ENCODE measurements at places on chromosomes 11 and 22.

- no peak for DNase-seq
These were observed 35.7 kb upstream of the RAB1B start for GRCh38 chr11:66232769-66233168.

GRCh38 chr22:42310291-42311015 lies 40.0 kb upstream of the TCF20 start:
- no peak for DNase-seq

DNA sequence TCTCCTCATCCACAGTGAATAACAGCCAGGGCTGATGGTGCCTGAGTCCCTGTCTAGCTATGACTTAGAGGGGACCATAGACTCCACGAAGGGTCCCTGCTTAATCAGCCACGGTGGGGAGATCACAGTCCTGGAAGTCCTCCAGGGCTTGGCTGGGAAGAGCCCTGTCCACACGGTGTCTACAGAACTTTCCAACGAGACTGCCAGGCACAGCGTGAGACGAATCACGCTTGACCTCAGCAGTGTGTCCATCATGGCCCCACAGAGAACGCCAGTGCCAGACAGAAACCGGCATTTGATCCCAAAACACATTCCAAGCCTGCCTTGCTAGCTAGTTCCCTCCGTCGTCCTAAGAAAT lies 143.4 kb downstream of the CRYBB2 start:
- no peak for DNase-seq

DNA sequence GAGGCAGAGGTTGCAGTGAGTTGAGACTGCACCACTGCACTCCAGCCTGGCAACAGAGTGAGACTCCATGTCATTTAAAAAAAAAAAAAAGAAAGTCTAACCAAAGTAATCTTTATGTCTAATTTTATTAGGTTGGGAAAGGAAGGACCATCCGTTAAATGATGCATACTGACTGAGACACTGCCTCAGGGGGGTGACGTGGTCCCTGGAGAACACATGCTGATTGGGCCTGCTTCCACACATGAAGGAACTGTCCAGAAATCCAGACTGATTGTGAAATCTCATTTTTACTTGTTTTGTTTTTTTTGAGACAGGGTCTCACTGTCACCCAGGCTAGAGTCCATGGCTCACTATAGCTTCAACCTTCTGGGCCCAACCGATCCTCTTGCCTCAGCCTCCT lies 5.5 kb downstream of the SF3A1 start:
- DNase-seq, result no peak

- DNase-seq, result no peak
These were observed 75.6 kb downstream of the CLPB start for GRCh38 chr11:72358466-72359405.

- DNase-seq, result no peak
These were observed 357.8 kb downstream of the LARGE1 start for GRCh38 chr22:33562501-33562900.

DNA sequence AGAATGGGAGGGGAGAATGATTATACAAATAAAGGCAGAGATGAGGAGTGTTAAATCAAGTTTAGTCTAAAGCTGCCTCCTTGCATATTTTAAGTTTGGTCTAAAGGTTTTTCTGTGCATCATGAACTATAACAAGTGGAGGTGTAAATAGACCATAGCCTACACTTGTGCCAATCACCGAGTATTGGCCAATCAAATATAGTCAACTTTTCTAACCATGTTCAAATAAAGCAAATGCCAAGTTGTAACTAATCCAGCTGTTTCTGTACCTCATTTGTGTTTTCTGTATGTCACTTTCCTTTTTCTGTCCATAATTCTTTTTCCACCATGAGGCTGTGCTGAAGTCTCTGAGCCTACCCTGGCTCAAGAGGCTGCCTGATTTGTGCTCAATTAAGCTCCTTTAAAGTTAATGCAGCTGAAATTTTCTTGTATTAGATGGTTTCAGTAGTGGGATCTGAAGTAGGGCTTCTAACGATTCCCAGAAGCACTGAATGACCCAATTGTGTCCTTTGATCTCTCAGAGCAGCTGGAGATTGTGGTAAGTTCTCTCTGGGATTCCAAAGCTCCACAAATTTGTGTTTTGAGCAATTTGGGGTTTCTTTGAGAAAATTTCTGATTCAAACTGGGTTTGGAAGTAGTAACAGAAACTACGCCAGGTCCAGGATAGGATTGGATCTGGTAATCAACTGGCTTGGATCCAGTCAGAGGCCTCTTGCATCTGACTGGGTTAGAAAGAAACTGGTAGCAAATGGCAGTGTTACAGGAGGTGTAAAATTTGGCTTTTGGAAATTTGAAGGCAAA lies 25.6 kb downstream of the OR5A2 start:
- DNase-seq, result no peak

DNA sequence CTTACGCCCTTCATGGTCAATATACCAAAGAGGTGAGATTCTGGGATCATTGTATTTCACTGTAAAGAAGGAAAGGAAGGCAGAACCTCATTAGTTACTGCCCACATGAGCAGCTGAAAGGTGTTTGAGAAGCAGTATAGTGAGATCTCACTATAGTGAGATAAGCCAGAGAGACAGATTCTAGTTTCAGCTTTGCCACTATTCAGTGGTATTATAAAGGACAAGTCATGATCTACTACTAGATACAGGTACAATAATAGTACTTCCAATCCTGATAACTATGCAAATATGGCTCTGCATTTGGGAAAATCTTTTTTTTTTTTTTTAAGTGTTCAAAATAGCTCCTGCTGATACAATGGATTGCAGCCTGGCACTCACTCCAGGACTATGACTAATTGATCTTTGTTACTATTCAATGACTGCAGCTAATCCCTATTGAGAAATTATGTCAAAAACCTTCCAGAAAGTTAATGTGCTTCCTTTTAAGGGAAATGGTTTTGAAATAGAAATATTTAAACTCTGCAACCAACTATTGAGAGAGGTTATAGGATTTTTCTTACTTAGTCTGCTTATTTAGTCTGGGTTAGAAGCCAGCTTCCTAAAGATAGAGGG lies 8.3 kb upstream of the DLAT start:
- DNase-seq, result no peak

DNA sequence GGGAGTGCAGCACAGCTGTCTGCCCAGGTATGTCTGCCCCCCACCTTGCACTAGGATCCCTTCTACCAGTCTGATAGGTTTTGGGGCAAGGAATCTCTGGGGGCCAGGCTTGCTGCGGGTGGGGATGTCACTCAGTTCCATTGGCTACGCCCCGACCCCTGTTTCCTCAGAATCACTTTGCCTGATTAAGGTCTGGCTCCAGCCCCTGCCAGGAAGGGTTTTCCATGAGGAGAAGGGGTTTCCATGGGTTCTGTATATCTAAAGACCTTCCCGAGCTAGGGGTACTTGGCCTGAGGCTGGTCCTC lies 14.0 kb downstream of the OTOG start:
- no peak for DNase-seq

DNA sequence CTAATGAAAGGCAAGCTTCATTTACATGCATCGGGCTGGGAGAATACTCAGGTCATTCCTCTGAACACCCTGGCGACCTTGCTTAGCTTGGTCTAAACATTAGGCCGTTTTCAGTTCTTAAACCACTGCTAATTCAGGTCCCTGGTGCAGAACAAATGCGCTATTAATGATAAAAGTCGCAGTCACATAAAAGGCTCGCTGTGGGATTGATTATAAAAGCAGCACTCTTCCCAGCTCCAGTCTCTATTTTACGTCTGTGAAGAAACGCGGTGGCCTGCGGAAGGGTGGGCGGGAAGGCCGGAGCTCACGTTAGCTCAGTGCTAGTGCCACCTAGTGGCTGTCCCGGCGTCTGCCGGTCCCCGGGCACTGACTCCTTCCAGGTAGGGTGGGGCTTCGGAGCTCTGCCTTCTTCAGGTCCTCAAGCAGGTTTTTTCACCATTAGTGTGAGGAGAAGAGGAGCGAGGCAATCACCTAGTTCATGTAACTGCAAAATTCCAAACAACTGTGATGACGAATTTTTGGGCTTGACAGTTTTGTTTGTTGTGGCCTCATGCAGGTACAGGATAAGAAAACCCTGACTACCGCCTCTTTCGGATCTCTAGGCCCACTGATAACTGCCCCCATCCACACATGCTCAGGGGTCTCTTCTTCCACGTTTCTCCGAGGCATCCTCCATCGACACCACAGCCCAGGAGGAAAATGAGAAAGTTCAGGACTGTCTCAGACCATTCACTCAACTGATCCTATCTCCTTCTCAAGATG lies 66.5 kb upstream of the CLMP start:
- peak; percentile 62 for DNase-seq

DNA sequence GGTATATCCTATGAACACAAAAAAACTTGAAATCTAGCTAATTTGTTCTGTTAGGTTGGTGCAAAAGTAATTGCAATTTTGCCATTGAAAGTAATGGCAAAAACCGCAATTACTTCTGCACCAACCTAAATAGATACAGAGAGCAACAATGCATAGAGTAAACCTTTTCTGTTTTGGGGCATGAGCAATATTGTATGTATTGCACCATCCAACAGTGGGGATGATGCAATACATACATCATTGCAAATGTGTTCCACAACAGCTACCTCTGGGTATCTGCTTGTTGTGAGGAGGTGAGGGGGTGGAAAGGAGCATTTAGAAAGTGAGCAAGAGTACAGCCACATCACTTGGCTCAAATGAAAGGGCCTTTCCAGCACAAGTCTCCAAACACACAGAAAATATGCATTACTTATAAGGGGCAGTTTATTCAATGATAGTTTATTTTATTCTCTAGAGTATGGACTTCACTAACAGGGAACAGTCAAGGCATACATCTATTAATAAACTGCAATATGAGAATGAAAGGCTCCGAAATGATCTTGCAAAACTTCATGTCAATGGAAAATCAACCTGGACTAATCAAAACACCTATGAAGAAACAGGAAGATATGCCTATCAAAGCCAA lies 77.3 kb downstream of the DEUP1 start:
- DNase-seq, result no peak

DNA sequence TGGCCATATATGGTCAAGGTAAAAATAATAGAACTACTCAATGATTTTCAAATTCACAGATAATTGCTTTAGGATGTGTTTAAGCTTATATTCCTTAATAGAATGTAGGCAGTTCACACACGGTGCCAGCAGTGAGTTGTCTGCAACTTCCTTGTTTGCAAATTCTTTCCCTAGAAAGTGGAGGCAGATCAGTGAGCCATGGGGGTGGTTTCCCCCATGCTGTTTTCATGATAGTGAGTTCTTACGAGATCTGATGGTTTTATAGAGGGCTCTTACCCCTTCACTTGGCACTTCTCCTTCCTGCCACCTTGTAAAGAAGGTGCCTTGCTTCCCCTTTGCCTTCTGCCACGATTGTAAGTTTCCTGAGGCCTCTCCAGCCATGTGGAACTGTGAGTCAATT lies 111.8 kb upstream of the LMO1 start:
- DNase-seq, result no peak

- DNase-seq, result no peak
These were observed 194.2 kb downstream of the AASDHPPT start for GRCh38 chr11:106271686-106272085.

DNA sequence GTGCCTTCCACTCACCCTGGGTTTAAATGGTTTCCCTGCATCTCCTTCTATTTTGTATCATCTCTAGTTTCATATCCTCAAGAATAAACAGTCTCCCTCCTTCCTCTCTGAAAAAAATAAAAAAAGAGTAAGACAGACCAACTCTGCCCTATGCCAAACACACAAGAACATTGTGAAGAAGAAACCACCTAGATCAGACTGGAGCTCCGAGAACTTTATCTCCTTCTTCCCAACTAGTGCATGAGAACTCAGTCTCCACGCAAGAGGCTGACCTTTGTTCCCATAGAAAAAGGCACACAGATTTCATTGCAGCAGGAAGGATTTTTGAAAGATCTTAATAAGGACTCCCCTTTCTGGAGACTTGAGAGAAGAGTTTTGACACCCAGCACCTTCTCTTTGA lies 8.7 kb upstream of the PEX26 start:
- no peak for DNase-seq

GRCh38 chr22:33520904-33521780 lies 399.1 kb downstream of the LARGE1 start:
- no peak for DNase-seq

- no peak for DNase-seq
These were observed 821 bp downstream of the CELF1 start for GRCh38 chr11:47552056-47552565.

- DNase-seq, result peak; percentile 24
These were observed 18.7 kb upstream of the JHY start for GRCh38 chr11:122863704-122864326.

- DNase-seq, result no peak
These were observed 51.1 kb upstream of the CFAP300 start for GRCh38 chr11:101996111-101996510.

DNA sequence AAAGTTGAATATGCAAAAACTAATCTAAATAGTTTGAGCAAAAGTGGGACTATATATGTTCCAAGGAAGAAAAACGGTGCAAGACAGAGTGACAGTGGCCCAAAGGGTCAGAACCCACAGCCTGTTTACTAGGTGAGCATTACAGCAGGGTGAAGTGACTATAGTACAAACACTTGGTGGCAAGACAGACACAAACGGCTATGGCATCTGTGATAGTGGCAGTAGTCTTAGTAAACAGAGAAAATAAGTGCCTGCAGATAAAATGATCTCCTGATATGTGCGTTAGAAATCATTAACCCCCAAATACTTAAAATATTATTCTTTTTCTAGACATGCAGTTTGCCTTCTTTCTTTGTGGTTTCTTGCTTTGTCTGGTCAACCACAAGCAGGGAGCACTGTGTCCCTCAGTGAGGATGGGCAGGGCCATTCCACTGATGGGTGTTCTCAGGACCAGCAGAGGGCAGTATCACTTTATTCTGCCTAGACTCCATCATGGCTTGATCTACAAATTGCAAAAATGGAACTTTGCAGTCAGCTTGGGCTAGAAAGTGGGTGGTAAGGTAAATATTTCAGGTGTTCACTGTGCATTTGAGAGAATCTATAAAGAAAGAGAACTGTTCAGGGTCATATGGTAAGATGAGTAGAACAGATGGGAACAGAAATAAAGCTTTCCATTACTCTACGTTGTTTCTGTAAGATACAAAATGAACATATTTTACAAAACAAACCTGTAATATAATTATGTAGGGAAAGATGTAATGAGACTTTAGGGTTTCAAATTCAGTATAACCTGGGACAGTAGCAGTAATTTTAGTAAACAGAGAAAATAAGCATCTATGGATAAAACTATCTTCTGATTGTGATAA lies 198.2 kb downstream of the SWAP70 start:
- peak; percentile 23 for DNase-seq

- peak; percentile 22 for DNase-seq
These were observed 988 bp downstream of the TNRC6B start for GRCh38 chr22:40178417-40179409.

DNA sequence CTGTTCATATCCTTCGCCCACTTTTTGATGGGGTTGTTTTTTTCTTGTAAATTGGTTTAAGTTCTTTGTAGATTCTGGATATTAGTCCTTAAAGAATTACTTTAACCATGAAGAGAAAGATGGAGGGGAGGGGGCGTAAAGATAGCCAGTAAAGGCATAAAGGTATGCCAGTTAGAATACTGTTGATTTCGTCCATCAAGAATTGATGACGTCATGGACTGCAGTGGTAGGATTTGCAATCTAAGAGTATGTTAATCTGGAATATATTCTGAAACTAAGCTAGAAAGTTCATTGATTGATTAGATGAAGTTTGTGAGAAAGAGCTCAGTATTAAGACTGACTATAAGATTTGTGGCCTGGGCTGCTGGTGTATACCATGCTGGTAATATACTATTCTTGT lies 856.1 kb downstream of the NTM start:
- DNase-seq, result no peak
